Aorta (tissue), 5 donors: ENCODE measurements at places on chromosomes 6 and 20. TPM values are rescaled to one million over a fixed set of nuclear protein-coding genes. Genes with fewer than 3 reads are reported as not detected.

- DNase-seq: no peak
- no peak overlapping the region for H3K27ac ChIP-seq
- no peak overlapping the region for H3K4me3 ChIP-seq
- H3K27me3 ChIP-seq: no peaks in the 10 kb centered on the region
- no peaks in the 10 kb centered on the region for H3K36me3 ChIP-seq
- no peaks in the 10 kb centered on the region for H3K4me1 ChIP-seq
Observed at GRCh38 chr6:96844530-96844929, 7.3 kb upstream of the GPR63 start.

GRCh38 chr6:144652292-144652891 is 367.3 kb downstream of the UTRN start:
- H3K27me3 ChIP-seq: no peaks in the 10 kb centered on the region
- H3K27ac ChIP-seq: no peak overlapping the region
- H3K4me1 ChIP-seq: peaks cover 2% of the 10 kb centered on the region
- no peak overlapping the region for H3K4me3 ChIP-seq
- no peak for DNase-seq

DNA sequence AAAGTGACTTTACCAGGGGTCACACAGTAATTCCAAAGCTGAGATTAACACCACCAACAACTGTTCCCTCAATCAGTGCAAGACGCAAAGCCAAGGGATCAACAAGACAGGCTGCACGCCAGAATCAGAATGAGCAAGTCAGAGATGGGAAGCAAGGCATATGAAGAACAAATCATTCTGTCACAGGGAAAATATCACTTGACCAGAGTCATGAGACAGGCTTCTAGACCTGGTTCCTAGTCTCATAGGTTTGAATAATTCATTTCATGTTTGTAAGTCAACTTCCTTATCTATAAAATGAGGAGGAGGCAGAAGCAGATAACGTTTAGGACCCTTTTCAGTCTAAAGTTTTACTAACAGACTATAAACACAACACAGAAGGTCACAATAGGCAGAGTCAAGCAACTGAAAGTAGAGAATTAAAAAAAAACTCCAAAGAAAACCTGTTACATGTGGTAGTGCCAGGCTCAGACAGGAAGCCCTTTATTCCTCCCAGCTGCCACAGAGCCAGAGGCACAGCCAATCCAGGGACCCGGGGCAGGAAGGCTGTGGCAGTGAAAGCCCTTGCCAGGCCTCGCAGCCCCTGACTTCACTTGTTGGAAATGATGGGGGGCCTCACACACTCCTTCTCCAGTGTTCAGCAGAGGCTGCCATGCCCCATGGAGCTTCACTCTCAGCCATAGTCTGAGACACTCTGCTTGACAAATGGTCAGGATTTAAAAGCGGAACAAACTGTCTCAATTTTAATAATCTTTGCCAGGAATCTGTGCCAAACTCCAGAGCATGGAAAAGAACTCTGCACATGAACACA is 29.2 kb upstream of the DST start:
- peak; percentile 42 for DNase-seq
- H3K36me3 ChIP-seq: no peaks in the 10 kb centered on the region
- H3K4me1 ChIP-seq: peaks cover 3% of the 10 kb centered on the region
- H3K4me3 ChIP-seq: no peak overlapping the region
- peak overlapping the region; percentile 57 for H3K27ac ChIP-seq

DNA sequence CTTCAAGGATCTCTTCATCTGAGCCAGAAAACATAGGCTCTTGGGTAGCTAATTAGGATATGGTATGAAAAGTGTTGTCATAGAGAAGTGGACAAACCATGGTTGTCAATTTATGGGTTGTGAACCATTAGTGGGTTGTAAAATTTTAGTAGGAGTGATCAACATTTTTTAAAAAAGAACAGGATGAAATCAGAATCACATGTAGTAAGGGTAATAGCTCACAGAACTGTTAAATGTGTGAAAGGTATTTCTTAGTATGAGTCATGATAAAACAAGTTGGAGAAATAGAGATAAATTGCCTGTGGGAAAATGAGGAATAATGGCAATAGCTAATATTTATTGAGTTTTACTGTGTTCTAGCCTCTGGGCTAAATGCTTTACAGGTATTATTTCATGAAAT is 113.4 kb downstream of the MAP3K4 start:
- H3K27ac ChIP-seq: no peak overlapping the region
- no peak overlapping the region for H3K4me3 ChIP-seq
- H3K27me3 ChIP-seq: no peaks in the 10 kb centered on the region
- H3K4me1 ChIP-seq: no peaks in the 10 kb centered on the region
- no peak for DNase-seq

ANKRD66 gene
- polyA plus RNA-seq: not detected

DNA sequence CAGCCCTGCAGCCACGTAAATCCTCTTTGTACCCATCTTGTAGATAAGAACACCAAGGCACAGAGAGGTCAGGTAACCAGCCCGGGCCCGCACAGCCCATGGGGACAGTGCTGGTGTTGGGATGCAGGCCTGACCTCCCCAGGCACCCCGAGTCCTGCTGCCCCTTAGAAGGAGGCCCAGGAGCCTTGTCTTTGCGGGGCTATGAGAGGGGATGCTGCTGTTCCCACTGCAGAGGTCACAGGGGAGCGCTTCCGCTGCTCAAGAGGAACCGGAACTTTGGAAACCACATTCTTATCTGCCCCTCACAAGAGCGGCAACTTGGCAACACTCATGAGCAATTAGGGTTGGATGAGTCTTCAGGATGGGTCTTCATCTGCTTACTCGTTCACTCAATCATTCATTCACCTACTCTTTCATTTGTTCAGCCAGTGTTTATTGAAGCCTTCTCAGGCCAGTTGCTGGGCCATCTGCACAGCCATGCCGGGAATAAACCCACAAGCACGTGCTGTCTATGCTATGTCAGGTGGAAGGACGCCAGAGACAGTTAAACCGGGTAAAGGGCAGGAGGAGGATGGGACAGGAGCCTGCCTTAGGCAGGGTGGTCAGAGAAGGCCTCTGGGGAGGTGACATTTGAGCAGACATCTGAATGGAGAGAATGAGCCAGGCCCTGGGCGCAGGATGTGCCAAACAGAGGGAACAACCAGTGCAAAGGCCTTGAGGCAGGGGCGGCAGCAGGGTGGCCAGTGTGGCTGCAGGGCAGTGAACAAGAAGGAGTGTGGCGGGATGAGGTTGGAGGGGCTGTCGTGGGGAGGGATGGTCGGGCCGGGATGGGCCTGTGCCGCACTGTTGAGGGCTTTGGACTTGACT is 60.8 kb downstream of the RBM38 start:
- H3K4me3 ChIP-seq: no peak overlapping the region
- H3K36me3 ChIP-seq: no peaks in the 10 kb centered on the region
- no peaks in the 10 kb centered on the region for H3K27me3 ChIP-seq

SLX4IP gene
- 1.4 TPM for polyA plus RNA-seq

MDFI gene
- 5.4 TPM for polyA plus RNA-seq
